ENCODE measurements at places on chromosomes 3 and 15.

- H3K27me3 ChIP-seq: no peaks in the 10 kb centered on the region
- peaks cover 16% of the 10 kb centered on the region for H3K36me3 ChIP-seq
- H3K27ac ChIP-seq: peak overlapping the region; percentile 63
- peaks cover 25% of the 10 kb centered on the region for H3K4me1 ChIP-seq
- no peak for DNase-seq
Observed at GRCh38 chr15:52464040-52464439, 64.6 kb downstream of the MYO5A start.

GRCh38 chr3:188153437-188154013 is 432 bp upstream of the LPP start:
- H3K36me3 ChIP-seq: peaks cover 12% of the 10 kb centered on the region
- peaks cover 44% of the 10 kb centered on the region for H3K4me1 ChIP-seq
- H3K27me3 ChIP-seq: no peaks in the 10 kb centered on the region

GRCh38 chr15:85496551-85497171 is 116.3 kb downstream of the AKAP13 start:
- DNase-seq: no peak
- H3K36me3 ChIP-seq: peaks cover 9% of the 10 kb centered on the region
- no peak overlapping the region for H3K4me3 ChIP-seq
- no peaks in the 10 kb centered on the region for H3K27me3 ChIP-seq
- no peak overlapping the region for H3K27ac ChIP-seq

- H3K4me3 ChIP-seq: no peak overlapping the region
- peaks cover 5% of the 10 kb centered on the region for H3K4me1 ChIP-seq
- H3K36me3 ChIP-seq: no peaks in the 10 kb centered on the region
- no peak for DNase-seq
- no peaks in the 10 kb centered on the region for H3K27me3 ChIP-seq
- H3K27ac ChIP-seq: no peak overlapping the region
Observed at GRCh38 chr3:50177346-50177745, 14.1 kb upstream of the GNAT1 start.

DNA sequence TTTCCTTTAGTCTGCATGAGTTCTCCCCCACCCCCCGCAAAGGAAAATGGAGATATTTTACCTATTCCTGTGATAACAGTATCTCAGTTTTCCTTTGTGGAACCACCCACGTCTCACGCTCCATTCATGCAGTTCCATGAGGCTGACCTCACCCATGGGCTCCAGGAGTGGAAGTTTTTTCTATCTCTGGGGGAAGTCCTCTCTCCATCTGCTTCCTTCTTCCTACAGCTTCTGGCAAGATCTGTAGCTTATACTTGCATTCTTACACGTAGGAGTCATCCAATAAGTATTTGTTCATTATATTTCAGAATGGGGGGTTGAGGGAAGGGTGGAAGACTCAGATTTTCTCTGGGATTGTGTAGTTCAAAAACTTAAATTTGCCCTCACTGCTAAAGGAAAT is 5.8 kb upstream of the GLCE start:
- H3K27ac ChIP-seq: no peak overlapping the region
- no peak overlapping the region for H3K4me3 ChIP-seq
- no peaks in the 10 kb centered on the region for H3K36me3 ChIP-seq
- no peak for DNase-seq
- H3K27me3 ChIP-seq: peaks cover 43% of the 10 kb centered on the region

GRCh38 chr3:83683937-83684598 is 1274.7 kb upstream of the CADM2 start:
- H3K27ac ChIP-seq: no peak overlapping the region
- no peak overlapping the region for H3K4me3 ChIP-seq
- H3K36me3 ChIP-seq: no peaks in the 10 kb centered on the region
- no peaks in the 10 kb centered on the region for H3K27me3 ChIP-seq
- H3K4me1 ChIP-seq: no peaks in the 10 kb centered on the region

DNA sequence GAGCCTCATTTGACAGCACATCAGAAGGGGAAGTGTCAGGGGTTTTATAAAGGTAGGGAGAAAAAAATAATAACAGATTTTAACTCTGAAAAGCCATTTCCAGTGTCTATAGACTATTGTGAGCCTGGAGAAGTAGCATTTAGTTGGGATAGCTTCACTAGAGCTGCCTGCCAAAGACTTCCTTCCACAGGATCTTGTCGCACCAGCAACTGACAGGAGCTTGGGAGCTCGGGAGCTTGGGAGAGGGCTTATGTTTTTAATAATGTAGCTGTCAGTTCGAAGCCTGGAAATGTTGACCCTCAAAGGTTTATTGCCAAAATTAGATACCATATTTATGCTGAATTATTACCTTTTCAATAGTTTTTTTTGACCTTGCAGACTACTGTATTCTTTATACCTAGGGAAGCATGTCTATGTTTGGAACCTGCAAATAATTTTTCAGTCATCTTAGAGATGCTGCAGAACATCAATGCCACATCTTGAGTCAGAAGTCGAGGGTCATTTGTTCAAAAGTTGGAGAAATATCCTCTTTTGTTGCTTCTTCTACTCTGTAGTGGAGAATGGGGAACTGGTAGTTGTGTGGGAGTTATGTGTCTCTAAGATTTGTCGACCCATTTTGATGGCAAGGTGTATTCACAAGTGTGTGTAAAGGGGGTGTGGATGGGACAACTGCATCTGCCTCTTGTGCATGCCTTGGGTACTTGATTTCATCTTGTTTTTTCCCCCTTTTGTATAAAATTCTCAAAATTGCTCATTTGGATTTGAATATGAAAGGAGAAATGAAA is 41.7 kb downstream of the ARPP21 start:
- H3K27me3 ChIP-seq: no peaks in the 10 kb centered on the region
- H3K4me1 ChIP-seq: peaks cover 11% of the 10 kb centered on the region
- H3K4me3 ChIP-seq: peak overlapping the region; percentile 13
- no peaks in the 10 kb centered on the region for H3K36me3 ChIP-seq
- H3K27ac ChIP-seq: no peak overlapping the region
- DNase-seq: no peak

GRCh38 chr3:48891606-48892005 is 7.1 kb downstream of the SLC25A20 start:
- H3K4me3 ChIP-seq: no peak overlapping the region
- H3K27ac ChIP-seq: no peak overlapping the region
- H3K36me3 ChIP-seq: peaks cover 15% of the 10 kb centered on the region
- no peak for DNase-seq
- H3K4me1 ChIP-seq: peaks cover 1% of the 10 kb centered on the region

GRCh38 chr3:19348941-19349564 is 200.7 kb downstream of the KCNH8 start:
- peaks cover 30% of the 10 kb centered on the region for H3K36me3 ChIP-seq
- DNase-seq: no peak

- no peak for DNase-seq
- H3K27me3 ChIP-seq: no peaks in the 10 kb centered on the region
- H3K4me1 ChIP-seq: no peaks in the 10 kb centered on the region
- H3K27ac ChIP-seq: no peak overlapping the region
- no peaks in the 10 kb centered on the region for H3K36me3 ChIP-seq
Observed at GRCh38 chr3:78178209-78178608, 1138.3 kb downstream of the ROBO2 start.

DNA sequence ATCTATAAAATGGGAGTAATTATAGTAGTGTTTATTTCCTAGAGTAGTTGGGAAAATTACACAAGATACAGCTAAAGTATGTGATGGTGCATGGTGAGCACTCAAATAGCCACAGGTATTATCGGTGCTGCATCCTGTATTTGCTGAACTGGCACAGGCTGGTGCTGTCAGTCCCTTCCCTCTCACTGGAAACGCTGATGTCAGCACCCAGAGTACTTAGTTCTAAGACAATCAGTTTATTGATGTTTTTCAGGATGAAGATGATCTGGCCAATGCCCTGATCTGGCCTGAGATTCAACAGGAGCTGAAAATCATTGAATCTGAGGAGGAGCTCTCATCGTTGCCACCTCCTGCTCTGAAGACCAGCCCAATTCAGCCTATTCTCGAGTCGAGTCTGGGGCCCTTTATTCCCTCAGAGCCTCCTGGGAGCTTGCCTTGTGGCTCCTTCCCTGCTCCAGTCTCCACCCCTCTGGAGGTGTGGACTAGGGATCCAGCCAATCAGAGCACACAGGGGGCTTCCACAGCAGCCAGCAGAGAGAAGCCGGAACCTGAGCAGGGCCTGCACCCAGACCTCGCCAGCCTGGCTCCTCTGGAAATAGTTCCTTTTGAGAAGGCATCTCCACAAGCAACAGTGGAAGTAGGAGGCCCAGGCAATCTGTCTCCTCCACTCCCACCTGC is 49.7 kb downstream of the TMEM39A start:
- no peaks in the 10 kb centered on the region for H3K4me1 ChIP-seq
- no peak overlapping the region for H3K27ac ChIP-seq
- no peaks in the 10 kb centered on the region for H3K27me3 ChIP-seq
- no peak overlapping the region for H3K4me3 ChIP-seq
